Nucleus accumbens (tissue), 56 donors: ENCODE measurements at places on chromosomes 7 and 10.

DNA sequence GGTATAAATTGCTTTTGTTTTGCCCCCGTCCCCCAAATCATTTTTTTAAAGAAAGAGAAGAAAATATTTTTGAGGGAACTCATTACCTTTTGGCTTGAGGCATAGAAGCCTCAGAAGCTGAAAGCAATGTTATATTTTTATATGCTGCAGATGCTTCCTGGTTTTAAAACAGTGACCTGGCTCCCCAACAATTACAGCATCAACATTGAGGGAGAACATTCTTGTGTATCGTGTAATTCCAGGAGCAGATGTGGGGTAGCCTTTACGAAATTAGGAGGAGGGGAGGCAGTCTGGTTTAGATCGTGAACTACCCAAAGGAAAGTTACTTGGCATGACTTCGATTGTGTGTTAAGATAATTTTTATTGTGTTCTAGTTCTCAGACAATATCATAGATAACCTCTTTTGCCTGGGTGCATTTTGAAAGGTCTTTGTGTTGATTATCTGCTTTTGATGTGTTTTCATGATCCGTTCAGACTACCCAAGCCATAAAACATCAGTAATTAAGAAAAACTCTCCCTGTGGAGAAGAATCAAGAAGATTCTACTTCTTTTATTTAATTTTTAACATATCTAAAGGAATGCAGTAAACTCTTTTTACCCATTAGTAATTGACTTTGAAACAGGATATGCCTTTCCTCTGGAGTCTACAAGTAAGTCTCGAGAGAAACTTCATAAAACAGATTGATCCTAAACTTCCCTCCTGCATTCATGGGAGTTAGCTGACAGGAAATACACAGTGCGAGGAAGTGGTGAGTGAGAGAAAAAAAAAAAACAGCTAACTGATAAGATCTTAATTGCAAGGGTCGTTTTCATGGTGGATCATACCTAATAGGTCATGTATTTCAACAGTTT, 141.4 kb downstream of the KIAA1217 start:
- no peak for DNase-seq

GRCh38 chr7:52507546-52508255, 527.7 kb upstream of the POM121L12 start:
- no peak for DNase-seq

GRCh38 chr7:4884164-4884563, 648 bp upstream of the RADIL start:
- no peak for DNase-seq

DNA sequence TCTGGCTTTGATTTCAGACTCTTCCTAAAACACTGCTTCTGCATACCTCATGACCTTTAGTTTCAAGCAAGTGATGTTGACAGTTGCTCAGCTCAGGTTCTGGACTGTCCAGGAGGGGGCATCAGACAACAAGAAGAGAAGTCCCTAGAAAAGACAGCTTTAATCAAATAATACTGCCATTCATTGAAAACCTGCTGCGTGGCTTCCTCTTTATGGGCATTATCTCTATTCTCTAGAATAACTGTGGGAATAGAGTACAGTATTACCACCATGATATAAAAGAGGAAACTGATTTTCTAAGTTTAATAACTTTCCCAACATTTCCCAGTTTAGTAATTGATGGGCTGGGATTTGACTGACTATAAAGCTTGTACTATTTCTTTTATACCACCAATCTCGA, 170.4 kb downstream of the SNX13 start:
- DNase-seq = peak; percentile 2

DNA sequence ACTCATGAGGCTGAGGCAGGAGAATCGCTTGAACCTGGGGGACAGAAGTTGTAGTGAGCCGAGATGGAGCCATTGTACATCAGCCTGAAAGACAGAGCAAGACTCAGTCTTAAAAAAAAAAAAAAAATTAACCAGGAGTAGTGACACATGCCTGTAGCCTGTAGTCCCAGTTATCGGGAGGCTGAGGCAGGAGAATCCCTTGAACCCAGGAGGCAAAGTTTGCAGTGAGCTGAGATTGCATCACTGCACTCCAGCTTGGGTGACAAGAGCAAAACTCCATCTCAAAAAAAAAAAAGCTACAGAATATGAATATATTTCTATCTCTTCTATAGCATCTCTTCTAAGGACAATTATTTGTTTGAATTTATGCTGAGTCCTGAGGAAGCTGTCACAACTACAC, 6.5 kb downstream of the AZGP1 start:
- no peak for DNase-seq

DNA sequence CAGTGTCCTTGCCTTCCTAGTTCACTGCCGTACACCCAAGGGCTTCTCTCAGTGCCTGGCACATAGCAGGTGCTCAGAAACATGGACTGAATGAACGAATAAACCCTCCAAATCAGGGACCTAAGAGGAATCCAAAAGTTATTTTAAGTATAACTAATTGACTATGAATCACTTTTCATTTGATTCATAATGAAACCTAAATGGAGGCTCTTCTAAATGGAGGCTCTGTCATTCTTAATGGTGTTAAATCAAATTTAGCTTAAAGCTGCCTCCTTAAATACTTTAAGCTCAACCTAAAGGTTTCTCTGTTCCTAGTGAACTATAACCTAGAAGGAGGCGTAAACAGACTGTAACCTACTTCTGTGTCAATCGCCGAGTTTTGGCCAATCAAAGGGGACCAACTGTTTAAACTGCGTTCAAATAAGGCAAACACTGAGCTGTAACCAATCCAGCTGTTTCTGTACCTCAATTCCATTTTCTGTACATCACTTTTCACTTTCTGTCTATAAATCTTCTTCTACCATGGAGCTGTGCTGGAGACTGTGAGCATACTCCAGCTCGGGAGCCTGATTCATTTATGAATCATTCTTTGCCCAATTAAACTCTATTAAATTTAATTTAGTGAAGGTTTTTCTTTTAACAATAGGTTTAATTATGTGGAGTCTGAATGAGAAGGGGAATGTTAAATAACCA, 11.0 kb downstream of the PYROXD2 start:
- no peak for DNase-seq

GRCh38 chr10:78070726-78071125, 37.1 kb downstream of the RPS24 start:
- no peak for DNase-seq

DNA sequence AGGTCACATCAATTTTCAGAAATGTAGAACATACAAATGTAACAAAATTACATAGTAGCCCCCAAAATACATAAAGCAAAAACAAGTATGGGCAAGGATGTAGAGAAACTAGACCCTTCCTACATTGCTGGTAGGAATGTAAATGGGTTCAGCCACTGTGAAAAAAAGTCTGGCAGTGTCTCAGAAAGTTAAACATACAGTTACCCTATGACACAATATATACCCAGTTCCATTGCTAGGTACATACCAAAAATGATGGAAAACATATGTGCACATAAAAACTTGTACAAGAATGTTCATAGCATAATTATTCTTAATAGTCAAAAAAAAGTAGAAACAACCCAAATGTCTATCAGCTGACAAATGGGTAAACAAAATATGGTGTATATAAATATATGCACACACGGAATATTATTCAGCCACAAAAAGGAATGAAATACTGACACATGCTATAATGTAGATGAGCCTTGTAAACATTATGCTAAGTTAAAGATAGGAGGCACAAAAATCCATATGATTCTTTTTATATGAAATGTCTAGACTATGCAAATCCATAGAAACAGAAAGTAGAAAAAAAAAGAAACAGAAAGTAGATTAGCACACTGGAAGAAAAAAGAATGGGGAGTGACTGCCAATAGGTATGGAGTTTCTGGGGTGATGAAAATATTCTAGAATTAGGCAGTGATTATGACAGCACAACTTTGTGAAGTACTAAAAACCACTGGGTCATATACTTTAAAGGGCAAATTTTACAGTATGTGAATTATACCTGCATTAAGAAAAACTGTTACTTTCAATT, 13.5 kb downstream of the HERPUD2 start:
- DNase-seq = no peak

GRCh38 chr10:10403762-10404161, 613.9 kb upstream of the CELF2 start:
- DNase-seq = no peak

- no peak for DNase-seq
Measured at GRCh38 chr10:91776266-91776665, 22.0 kb upstream of the TNKS2 start.

- DNase-seq = peak; percentile 50
Measured at GRCh38 chr10:103855424-103855823, at the start of gene SH3PXD2A. Gene SH3PXD2A, minus strand, starts transcription at chr10:103855576. Its CDS starts 310 bp downstream, at chr10:103855266.

DNA sequence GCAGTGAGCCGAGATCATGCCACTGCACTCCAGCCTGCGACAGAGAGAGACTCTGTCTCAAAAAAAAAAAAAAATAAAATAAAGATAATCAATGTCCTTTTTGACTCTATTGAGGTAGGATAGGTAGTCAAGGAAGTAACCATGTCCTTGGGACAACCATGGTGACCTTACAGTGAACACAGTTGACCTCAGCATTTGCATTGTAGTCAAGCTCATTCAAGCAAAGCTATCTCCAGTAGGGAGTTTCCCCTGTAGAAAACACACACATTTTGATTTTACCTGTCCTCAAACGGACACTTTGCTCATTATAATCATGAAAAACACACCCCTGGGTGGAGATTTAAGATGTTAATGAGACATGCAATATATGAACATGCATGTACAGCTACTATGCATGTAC, 171.7 kb downstream of the KIF20B start:
- DNase-seq = no peak

- no peak for DNase-seq
Measured at GRCh38 chr7:88806280-88807037, 10.9 kb upstream of the TEX47 start.

DNA sequence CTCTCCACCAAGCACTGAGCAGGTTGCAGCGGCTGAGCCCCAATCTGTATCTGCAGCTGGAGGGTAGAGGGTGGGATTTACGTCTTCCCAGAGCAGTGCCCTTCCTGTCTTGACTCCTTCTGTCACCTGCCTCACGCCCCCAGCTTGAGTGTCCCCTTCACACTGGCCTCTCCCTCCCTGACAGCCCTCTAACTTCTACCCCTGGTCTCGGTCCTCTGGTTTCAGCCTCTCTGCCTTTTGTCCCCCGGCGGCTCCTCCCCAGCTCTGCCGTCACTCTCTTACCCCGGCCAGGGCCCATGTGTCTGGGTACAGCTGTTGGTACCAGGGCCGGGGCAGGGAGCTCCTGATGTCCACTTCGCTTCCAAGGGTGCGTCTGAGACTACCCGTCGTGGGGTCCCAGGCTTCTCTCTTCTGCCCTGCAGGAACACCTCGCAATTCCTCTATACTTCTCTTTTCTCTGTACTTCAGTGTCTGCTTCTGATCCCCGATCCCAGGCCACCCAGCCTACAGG, 654 bp downstream of the MUC3A start:
- DNase-seq = no peak

DNA sequence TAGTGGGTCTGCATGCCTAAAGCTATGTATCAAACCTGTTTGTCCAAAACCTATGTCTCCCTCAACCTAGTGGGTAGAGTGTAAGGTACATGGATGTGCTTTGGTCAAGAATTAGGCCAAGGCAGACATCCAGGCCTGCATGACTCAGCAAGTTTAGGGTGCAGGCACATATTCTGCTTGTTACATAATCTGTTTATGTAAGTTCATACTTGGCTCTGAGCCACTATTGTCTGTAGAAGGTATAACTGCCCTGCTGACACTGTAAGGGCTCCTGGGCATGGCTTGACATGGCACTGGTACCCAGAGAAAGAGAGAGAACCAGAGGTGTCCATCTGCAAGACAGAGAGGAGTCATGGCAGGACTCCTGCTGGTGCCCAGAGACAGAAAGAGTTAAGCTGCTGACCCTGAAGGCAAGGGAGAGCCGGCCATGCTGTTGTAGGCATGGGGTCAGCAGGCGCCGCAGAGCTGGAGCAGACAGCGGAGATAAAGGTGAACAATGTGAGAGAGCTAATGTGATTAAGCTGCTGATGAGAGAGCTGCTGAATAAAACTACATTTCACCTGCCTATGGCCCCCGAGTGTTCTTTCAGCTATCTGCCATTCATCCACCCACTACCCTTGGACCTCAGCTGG, 118.5 kb upstream of the TMEM106B start:
- no peak for DNase-seq

- DNase-seq = no peak
Measured at GRCh38 chr7:99623702-99624447, 7.1 kb downstream of the ZSCAN25 start.

DNA sequence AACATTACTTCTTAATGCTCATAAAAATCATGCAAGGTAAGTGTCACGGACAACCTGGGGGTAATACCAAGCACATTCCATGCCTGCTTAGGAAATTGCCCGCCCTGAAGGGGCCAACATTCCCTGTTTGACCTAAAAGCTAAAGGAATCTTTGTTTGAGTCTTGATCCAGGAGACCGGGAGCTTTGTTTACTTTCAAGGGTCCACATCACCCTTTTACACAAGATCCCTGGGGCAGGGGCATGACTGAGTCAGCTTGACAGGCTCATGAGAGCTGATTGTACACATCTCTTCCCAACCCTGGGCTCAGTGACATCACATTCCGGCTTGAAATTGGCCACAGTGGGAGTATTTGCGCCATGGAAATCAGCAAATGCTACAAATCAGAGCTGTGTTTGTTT, 248.1 kb upstream of the HABP2 start:
- DNase-seq = no peak

- no peak for DNase-seq
Measured at GRCh38 chr10:124369066-124369465, 49.7 kb downstream of the OAT start.

DNA sequence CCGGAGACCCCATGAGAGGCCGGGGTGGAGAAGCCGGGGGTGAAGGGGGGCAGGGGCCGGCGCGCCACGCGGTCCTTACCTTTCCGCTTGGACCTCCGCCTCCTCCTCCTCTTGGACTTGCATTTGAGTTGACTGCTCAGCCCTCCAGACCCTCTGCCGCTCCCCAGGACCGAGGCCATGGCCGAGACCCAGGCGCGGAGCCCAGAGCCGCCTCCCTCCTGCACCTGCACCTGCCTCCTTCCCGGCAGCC, 428 bp downstream of the ADARB2 start:
- no peak for DNase-seq

DNA sequence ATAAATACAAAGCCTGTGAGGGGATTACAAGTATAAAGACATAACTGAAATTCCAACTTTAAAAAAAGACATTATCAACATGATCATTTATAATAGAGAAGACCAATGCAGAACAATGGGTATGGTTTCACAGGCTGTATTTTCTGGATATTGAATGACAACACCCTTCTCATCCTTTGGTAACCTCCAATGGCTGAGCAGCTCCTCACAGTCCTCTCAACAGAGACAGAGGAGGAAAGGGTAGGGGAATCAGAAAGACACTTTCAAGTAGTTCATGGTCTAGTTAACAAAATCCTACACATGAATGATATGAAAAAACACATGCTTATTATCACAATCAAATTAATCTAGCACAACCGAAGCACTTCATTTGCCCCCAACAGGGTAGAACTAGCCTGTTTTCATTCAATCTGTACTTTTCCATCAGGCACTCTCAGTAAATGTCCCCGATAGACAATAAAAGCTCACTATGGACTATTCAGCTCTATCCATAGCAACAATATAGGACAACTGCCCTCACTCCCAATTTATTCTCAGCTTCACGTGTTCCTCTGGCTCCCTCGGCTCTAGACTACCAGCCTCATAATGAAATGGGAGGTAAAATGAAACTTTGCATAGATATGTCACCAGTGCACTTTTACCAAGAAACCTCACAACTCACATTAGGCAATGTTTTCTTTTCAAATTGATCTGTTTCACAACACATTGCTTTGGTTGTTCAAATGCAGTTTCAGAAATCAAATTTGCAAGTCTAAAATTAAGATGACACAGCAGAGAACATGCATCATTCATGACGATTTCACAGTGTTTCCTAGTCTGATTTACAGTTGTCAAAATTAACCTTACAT, 211.4 kb downstream of the THSD7A start:
- DNase-seq = no peak
